Right ventricle myocardium inferior (tissue), 1 donor: ENCODE measurements at places on chromosomes 3 and 15.
A peak's percentile ranks its signal among the peaks of the same experiment; 100 is the strongest.

DNA sequence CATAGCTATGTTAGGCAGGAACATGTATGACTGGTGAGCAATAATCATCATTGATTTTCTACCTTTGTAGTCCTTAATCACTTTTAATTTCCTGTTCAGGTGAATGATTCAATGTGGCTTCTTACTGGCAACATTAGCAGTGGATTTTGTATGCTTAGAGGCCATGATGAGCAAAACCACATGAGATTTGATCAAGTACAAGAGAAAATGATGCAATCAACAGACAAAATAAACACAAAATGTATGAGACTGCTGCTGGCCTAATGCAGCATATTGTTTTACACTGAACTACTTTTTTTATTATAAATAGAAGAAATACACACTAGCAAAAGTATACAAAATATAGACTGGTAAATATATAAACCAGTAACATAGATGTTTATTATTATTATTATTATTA lies 47.5 kb upstream of the SI start:
- no peak for DNase-seq

DNA sequence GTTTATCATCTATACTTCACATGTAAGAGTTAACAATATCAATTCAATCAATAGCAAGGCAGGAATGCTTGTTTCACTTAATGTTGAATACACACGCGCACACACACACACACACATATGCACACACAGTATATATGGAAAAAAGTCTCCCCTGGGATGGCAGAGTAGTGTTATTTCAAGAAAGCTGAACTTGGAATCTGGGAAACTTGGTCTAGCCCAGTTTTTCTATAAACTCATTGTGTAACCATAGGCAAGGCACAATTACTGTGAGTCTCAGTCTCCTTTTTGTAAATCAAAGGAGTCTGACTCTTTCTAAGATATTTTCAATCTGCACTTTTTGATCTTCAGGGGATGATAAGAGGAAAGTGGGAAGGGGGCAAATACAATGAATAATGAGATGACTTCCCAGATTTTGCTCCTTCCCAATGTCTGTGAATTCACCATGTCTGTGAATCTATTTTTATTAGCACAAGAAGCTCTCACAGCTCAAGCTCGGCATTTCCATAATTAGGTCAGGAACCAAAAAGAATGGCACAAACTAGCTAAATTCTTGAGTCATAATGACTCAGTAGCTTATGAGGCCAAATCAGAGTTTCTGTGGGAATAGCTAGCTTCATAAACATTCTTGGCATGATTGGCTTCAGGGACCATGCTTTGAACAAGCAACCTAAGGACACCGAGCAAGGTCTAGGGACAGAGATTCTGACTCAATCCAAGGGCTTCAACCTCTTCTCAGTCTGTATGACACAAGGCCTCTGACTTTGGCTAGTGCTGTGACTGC lies 227.4 kb upstream of the DCBLD2 start:
- no peak for DNase-seq

DNA sequence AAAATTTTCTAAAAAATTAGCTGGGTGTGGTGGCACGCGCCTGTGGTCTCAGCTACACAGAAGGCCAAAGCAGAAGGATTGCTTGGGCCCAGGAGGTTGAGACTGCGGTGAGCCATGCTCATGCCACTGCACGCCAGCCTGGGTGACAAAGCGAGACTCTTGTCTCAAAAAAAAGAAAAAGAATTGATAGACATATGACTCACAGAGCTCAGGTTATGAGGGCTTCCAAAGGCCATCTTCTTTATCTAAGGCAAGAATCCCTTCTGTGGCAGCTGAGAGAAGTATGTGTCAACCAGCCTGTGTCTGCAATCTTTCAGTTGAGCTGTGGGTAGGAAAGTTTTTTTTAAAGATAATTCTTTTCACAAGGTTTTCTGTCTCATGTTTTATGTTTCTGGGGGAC lies 53.9 kb downstream of the MRPS25 start:
- DNase-seq = no peak

- DNase-seq = peak; percentile 83
These were observed 1.4 kb downstream of the FOXP1 start for GRCh38 chr3:71582036-71582611.

GRCh38 chr15:55183679-55184078 lies 13.1 kb downstream of the RSL24D1 start:
- DNase-seq = no peak

DNA sequence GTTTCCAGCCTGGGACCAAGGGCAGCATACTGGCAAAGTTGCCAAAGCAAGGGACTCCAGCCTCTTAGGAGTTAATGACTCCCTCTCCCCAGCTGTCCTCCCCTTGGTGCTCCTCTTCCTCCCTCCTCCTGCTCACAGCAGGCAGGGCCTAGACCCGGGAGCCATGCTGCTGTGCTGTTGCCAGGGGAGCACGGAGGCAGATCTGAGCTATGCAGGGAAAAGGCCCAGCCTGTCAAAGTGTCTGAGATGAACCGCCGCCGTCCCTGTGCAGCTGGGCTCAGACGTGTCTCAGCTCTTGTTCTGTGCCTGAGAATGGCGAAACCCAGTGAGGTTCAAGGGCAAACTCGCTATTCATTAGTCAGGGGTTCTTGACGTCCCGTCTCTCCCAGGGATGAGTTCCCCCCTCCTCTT lies 60.8 kb upstream of the POLG start:
- DNase-seq = no peak

- DNase-seq = no peak
These were observed 246.1 kb upstream of the RASGRP1 start for GRCh38 chr15:38810686-38811085.

- no peak for DNase-seq
These were observed 220.1 kb downstream of the BCHE start for GRCh38 chr3:165617134-165617533.

DNA sequence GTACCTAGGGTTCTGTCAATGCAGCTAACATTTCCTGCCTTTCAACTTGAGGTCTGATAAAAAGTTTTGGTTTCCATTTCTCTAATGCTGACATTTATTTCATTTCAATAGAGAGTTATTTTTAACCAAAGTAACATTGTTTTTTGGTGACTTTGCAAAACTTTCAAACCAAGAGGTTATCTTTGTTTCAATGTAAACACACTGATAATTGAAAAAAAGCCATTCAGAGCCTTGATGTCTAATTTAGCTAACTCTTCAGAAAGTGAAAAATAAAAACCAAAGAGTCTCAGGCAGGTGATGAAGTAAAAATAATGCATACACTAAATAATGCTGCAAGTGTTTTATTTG lies 9.6 kb upstream of the TIPARP start:
- DNase-seq = no peak

GRCh38 chr15:42079401-42079908 lies 14.9 kb downstream of the PLA2G4D start:
- DNase-seq = no peak

- DNase-seq = no peak
These were observed 55.8 kb upstream of the IGF2BP2 start for GRCh38 chr3:185880600-185880999.

DNA sequence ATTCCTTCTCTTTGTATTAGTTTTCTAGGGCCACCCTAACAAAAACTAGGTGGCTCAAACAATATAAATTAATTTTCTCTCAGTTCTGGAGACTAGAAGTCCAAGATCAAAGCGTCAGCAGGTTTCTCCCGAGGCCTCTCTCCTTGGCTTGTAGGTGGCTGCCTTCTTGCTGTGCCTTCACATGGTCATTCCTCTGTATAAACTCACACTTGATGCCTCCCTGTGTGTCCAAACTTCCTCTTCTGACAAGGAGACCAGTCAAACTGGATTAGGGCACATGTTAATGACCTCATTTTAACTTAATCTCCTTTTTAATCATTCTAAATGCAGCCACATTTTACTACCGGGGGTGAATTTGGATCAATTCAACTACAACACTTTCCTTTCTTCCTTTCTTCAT lies 691.1 kb downstream of the DIPK2A start:
- no peak for DNase-seq
